Diencephalon (tissue), 1 donor: ENCODE measurements at places on chromosomes 3 and 15. TPM values are rescaled to one million over a fixed set of nuclear protein-coding genes. Genes with fewer than 3 reads are reported as not detected.

Gene SLC9A9
- 13.4 TPM for total RNA-seq

Gene CCDC33
- 1.6 TPM for total RNA-seq

Gene CNTN3
- total RNA-seq: 22.4 TPM

Gene ARPIN
- 24.5 TPM for total RNA-seq

Gene TRIM42
- not detected for total RNA-seq

Gene ITGA11
- 0.92 TPM for total RNA-seq

Gene LRTM1
- not detected for total RNA-seq

Gene GRM2
- 12.5 TPM for total RNA-seq
